Suprapubic skin (tissue), 4 donors: ENCODE measurements at places on chromosomes 4 and X.

- DNase-seq, result no peak
These were observed 16.6 kb downstream of the MAGEA9B start for GRCh38 chrX:149570668-149571067.

DNA sequence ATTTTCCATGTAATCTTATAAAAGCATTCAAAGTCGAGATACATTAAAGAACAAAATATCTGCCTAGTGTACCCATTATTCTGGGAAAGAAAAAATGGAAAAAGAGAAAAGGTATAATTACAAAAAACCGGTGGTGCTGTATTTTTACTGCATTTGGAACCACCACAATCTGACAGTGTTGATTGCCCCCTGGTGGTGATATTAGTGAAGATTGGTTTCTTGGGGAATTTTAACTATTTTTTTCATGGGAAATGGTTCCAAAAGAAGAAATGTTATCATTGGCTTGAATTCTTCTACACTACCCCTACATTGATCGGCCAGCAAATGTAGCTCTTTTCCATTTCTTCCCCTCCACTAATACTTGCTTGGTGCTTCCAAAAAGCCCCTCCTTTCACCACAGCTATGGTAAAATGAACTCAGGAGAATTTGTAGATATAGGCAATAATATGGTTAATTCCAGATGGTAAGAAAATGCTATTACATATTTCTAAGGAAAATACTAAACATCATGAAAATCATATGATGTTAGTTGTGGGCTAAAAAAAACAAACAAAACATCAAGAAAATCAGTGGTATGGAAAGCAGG lies 50.0 kb downstream of the COX18 start:
- DNase-seq, result no peak

DNA sequence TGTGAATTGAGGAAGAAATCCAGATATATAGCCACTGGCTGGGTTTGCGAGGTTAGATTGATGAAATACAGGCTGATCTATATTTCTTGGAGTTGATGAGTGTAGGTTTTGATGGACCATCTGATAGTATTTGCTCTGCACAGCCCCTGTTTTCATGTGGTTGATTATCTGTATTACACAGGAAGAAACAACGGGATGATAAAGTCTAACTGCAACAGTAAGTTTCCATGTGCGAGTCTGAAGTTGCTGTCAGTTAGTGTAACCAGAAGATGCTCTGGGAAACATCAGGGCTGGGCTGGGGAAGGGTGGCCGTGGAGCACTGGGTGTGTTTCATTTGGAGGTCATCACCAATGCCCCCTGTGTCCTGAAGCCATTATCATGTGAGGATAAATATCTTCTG lies 148.4 kb upstream of the SFRP2 start:
- DNase-seq, result no peak

DNA sequence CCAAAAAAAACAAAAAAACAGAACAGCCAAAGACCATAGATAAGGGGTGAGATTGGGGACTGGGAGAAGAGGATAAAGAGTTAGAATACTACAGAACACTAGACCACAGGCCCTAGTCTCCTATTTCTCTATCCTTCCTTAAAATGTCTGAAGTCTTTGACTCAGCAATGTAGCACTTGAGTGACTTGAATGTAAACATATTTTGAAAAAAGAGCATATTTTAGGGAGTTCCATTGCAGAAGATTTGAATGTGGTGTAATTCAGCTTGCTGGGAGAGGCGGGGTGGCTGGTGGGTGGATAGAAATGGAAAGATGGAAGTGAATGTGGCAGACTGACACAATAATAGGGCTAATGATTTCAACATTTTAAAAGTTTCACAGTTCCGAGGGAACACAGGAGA lies 144.9 kb downstream of the CHIC2 start:
- no peak for DNase-seq

DNA sequence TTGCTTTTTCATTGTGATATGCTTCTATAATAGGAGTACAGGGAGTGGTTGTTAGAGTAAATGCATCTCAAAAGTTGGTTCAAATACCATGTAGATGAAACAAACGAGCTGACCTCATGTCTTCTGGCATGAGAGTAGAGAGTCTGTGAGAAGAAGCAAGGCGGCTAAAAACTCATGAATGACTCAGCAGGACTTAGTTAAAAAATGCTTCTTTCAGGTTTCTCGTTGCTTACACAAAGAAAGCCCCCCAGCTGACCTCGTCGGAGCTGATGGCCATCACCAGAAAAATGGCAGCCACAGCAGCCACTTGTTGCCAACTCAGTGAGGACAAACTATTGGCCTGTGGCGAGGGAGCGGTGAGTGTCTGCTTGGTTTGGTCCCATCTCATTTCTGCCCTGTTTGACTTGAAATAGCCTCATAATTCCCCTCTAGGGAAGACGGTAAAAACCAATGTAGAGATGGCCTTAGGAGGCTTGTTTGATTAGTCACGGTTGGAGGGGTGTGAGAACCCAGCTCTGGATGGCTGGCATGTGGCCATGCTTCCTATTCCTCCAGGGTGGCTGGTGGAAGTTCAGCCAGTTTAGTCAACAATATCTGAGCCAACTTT lies 14.5 kb downstream of the AFP start:
- DNase-seq, result no peak

DNA sequence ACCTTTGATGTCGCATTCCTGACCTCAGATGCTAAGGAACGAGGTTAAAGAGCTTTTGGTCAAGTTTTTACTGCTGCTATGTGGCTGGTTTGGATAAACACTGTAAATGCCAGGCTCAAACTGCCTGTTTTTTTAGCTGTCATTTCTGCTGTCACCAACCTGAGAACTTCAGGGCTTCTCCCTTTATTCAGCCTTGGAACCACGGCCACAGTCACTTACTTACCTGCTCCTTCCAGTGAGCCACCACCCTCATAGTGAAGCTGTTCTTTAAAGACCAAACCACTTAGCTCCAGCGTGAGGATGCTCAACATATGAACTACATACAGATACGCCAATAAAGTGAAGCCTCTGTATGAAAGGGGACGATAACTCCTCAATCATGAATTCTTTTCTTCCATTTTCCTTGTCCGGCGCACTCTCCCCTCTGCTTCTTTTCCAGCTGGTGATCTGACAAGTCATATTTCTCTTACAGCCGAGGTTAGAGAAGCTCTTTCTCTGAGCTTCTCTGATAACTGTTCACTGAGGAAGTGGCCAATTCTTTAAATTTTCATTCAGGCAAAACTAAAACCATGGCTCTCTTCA lies 152.8 kb upstream of the ANK2 start:
- DNase-seq, result no peak

- DNase-seq, result no peak
These were observed 239.9 kb upstream of the DKK2 start for GRCh38 chr4:107276052-107276451.

GRCh38 chr4:122577808-122578781 lies 42.8 kb downstream of the IL21 start:
- DNase-seq, result no peak

DNA sequence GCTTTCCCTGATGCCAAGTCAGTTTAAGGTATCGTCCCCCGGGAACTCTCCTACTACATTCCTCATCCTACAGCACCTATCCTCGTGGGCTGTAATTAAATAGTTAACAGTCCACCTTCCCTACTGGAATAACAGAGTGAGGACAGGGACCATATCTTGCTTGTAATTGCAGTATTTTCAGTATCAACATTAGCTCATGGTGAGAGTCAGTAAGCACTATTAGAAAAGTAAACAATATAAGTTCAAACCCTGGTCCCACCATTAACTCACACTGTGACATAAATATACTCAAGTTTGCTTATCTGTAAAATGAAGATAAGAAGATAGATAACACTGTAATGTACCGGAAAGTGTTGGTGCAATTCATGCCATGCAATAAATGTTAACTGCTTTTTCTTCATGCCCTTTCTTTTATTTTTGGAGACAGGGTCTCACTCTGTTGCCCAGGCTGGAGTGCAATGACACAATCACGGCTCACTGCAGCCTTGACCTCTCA lies 61.3 kb downstream of the SH3RF1 start:
- no peak for DNase-seq

GRCh38 chr4:102153391-102153790 lies 191.9 kb downstream of the SLC39A8 start:
- DNase-seq, result no peak

DNA sequence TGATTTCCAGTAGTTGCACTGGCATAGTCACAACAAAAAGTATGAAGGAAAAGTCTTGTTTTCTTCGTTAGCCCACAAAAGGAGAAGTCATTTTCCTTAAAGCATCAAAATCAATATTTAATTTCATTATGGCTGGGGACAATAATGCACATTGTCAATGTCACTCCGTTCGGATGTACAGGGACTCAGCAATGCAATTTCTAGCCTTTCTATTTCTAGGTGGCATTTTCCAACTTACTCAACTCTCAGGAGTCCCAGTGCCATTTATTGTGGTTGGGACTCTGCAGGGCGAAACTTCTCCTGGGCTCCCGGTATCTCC lies 99.6 kb downstream of the CEP135 start:
- no peak for DNase-seq

DNA sequence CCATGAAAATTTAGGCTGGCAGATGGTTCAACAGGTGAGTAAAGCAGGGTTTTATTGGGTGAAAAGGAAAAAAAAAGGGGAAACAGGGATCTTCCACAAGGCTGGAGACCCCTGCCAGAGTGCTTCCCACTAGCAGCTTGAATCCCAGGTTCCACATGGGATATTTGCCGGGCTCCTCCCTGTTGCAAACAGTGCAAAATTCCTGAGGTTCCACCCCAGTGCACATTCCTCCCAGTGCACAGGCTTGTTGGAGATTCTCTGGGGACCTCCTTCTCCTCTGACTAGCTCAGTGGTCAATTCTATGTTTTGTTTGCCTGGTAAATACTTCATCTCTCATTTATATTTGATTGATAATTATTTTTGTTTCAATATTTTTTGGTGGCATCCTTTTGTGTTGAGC lies 66.4 kb upstream of the UGT2B15 start:
- no peak for DNase-seq

DNA sequence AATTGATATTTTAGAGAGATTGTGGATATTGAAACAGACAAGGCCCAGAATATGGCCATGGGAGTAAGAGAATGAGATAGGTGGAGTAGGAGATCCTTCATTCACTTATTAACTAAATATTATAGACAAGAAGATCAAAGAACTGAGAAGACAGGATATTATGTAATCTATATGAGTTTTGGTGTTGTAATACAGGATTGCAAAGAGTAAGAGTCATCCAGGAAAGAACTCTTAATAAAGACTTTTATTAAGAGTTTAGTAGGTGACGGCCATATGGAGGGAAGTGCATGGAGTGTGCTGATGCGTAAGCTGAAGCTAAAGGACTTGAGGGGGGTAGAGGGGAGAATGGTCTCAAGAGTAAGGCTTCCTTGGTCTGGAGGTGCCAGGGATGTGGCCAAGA lies 153.7 kb downstream of the VEGFC start:
- no peak for DNase-seq

GRCh38 chr4:141074098-141074878 lies 59.0 kb downstream of the RNF150 start:
- no peak for DNase-seq

- no peak for DNase-seq
These were observed 41.5 kb upstream of the ZXDA start for GRCh38 chrX:57951666-57952319.

- DNase-seq, result no peak
These were observed 835 bp downstream of the TMEM185A start for GRCh38 chrX:149630681-149631233.

DNA sequence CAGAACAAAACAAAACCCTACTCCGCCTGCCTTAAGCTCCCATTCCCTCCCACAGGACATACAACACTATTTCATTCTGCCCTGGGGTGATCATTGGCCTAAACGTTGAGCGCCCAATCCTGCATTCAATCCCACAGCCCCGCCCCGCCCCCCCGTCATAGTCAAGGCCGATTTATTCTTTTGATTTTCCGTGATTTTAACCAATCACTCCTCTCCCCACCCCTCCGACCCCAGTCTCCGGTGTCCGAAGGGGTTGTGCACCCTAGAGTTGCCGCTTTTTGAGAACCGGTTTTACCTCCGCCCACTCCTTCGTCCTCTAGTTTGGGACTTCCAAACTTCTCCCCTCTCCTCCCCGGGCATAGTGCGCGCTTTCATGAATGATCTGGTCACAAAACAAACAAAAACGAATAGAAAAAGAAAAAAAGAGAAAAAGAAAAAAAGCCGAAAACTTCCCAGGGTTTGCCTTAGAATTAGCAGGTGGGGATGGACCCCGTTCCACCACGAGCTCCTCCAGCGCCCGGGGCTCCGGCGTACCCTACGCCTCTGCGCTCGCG lies 446 bp upstream of the UBE2A start:
- peak; percentile 76 for DNase-seq

DNA sequence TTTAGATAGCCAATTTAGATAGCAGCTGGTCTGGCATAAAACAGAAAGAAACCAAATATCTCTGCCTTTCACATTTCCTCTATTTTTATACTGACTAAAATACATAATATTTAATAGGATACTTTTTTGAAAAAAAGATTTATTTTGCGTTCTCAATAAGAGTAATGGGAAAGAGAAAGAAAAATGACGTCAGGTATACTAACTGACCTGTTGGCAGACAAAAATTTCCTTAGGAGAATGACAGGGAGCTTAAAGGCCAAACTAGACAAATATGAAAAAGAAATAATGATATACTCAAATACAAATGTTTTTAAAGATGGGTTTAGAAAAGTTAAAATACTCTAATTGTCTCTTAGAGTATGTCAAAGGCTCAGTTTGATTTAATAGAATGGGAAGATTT lies 309.4 kb upstream of the ADGRL3 start:
- DNase-seq, result no peak
